Activated T-helper 9 cell treated with anti-CD3 and anti-CD28 coated beads, Interleukin-2, amount 50 U/mL, for 16 hours (primary cell): ENCODE measurements at places on chromosomes 2 and 18.
A peak's percentile ranks its signal among the peaks of the same experiment; 100 is the strongest.

- DNase-seq: peak; percentile 52
Observed at GRCh38 chr2:71071681-71072398, 3.4 kb downstream of the NAGK start.

GRCh38 chr2:27875089-27875881 lies 14.9 kb downstream of the RBKS start:
- DNase-seq: no peak

DNA sequence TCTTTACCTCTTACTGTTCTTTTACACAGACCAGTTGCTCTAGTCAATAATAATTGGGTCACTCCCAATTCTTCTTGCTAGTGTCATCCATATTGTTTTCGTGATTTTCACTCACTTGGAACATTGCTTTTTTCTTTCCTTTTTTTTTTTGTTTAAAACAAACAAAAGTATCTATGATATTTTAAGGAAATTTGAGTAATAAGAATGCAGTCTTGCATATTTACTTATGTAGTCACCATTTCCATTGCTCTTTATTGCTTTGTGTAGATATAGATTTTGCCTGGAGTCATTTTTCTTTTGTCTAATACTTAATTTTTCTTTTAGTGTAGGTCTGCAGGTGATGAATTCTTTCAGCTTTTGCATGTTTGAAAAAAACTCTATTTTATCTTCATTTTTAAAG lies 71.9 kb downstream of the WDR7 start:
- DNase-seq: no peak

- DNase-seq: no peak
Observed at GRCh38 chr18:44518091-44518615, 162.5 kb upstream of the SETBP1 start.

GRCh38 chr2:238652771-238653157 lies 195.1 kb upstream of the TWIST2 start:
- no peak for DNase-seq

DNA sequence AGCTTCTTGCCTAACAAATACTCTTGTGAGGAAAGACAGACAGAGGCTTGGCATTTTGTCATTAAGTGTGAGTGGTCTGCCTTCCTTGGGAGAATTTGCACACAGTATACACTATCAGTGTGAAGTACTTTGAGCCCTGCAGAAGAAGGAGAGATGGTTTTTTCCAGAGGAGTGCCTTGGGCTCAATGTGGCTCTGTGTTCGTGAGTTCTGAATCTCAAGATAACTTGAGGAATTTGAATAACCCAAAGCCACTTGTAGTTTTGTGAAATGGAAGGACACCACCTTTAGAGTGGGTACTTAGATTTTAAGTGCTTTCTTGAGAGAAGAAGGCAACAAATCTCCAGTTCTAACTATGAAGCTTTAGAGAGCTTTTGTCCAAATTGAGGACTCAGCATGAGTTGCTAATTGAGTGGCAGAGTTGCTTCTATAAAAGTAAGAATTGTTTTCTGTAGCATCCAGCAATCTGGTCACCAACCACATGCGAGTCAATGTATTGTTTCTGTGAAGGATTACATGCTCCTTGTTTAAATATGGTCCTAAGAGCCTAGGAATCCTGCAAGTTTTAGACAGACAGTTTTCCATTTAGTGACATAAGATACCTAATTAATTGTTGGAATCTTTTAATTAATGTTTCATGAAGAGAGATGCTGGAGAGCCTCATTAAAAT lies 68.3 kb downstream of the BABAM2 start:
- no peak for DNase-seq

- no peak for DNase-seq
Observed at GRCh38 chr18:51125976-51126375, 71.5 kb downstream of the MEX3C start.

- DNase-seq: no peak
Observed at GRCh38 chr2:21301871-21302455, 178.2 kb downstream of the TDRD15 start.

DNA sequence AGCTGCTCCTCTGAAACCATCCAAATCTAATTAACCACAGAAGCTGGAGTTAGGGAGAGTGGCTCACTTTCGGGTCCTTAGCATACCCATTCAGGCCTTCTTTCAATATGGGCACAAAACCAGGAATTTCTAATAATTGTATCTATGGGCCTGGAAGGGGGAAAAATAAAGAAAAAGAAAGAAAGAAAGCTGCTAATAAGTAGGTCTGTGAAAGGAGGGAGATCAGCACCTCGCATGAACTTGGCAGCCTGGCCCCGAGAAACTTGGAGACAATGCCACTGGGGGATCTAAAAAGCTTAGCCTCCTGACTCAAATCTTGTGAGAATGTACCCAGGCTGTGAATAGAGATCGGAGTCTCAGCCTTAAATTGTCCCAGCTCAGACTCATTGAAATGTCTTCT lies 252.1 kb upstream of the SLC14A2 start:
- DNase-seq: no peak

DNA sequence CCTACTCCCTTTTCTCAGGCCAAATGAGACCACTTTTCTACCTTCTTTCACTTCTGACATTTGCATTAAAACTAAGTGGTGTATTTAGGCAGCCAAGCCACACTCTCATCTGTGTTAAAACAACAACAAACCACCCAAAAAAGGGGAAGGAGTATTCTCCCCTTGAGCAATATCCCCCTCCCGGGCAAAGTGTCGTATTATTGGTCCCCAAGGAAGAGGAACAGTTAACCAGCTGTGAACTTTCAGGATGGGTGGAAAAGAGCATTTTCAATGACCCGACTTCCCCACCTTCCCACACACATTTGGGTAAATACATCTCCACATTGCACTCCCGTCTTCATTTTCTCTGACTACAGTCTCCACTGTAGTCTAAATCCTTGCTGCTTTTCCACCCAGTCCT lies 44.3 kb downstream of the FEZ2 start:
- DNase-seq: no peak

DNA sequence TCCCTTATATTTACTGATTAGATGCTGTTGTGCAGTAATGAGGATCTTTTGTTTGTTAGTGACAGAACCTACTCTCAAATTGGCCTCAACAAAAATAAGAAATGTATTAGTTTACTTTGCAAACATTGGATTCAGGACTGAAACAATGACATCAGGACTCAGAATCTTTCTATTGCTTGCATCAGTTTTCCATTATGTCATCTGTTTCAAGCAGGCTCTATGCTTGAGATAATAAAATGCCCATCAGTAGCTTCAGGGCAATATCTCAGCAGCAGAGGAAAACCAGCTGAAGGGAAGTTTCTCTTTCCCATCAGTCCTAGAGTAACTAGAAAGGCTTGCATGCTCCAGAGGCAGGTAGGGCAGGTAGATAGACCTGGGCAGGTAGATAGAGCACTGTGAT lies 375.5 kb upstream of the SLC8A1 start:
- DNase-seq: no peak

DNA sequence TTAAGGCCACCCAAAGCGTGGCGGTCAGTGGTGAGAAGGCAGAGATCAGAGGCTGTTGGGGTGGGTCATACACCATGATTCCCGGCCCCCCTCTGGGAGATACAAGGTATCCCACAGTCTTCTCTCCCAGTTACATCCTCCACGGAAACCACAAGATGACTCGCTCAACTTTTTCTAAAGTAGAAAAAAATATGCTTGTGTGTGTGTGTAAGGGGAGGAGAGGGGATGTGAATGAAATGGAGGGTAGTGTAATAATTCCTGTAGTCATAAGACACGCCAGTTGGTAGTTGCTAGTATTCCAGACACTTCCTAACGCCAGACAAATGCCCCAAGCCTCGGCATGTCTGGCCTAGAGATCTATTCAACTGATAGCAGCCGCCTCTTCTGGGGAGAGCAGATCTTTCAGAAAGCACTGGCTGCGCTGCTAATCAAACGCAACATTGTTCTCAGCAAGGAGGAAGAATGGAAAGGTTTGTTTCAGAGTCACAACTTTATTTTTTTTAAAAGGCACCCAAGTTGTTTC lies 143.5 kb downstream of the TGIF1 start:
- no peak for DNase-seq

DNA sequence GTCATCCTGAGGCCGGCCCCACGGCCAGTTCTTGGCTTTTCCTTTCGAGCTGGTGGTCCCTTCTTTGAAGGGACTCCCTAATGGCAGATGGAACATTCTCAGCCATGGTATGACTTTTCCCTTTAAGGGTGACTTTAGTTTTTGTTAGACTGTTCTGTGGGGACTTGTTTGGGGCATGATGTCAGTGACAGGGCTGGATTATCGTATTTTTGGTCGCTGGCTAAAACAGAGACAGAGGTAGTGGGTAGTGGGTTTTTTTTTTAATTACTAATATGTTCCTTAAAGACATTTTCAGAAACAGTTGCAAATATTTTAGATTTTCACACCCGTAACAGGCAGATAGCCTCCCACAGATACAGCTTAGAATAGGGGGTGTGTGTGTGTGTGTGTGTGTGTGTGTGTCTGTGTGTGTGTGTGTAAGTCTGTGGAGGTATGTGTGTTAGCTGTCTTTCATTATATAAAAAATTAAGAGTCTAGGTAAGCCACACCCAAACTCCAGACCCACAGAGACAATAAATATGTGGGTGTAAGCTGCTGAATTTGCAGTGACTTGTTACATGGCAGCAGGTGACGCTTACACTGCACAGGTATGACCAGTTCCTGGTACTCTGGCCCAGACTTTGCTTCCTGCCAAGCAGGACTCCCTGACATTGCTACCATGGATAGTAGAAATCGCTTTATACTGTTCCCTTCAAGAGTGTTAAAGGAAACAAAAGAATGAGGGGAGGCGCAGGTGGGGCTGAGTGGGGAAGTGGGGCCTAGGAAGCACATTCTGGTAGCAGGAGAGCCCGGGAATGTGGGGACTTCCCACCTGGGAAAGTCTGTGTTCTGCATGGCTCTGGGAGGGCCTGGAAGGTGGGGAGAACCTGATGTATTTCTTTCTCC lies 20.9 kb downstream of the NCK2 start:
- no peak for DNase-seq

DNA sequence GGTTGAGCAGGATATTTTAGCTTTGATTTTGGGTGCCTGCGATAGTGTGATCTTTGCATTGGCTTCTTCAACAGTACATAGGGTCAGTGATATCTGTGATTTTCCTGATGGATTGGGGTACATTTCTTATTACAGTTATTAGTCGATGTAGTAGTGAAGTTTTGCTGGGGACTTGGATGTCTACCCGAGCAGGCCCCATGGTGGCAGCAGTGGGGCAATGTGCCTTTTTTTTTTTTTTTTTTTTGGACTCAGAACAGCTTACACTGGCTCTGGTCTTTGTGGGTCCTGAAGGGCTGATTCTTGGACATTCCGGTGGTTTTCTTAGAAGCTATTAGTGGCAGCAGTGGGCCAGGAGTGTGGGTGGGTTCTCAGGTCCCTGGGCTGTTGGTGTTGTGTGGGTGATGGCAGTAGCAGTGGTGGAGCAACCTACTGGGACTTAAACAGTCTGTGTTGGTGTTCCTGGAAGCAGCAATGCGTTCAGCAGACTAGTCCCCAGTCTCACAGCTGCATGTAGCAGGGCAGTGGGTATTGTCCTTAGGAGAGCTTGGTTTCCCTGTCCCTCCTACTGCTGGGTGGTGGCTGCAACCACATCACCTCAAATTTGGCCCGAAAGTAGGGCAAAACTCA lies 53.7 kb upstream of the SLC4A10 start:
- DNase-seq: no peak

DNA sequence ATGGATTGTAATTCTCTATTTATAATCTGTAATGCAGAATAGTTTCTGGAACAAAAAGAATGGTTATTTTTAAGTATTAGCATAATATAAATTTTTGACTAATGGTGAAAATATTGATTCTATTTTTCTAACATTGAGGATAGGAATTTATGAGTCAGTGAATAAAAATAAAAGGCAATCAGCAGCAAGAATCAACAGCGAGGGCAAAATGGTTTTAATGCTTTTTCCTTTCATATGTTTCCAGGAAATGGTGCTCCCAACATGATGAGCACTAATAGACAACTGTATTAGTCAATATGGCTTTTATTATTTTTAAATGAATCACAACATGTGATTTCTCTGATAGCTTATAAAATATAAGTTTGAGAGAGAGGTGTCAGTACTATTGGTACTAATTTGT lies 90.7 kb upstream of the TFPI start:
- DNase-seq: no peak

DNA sequence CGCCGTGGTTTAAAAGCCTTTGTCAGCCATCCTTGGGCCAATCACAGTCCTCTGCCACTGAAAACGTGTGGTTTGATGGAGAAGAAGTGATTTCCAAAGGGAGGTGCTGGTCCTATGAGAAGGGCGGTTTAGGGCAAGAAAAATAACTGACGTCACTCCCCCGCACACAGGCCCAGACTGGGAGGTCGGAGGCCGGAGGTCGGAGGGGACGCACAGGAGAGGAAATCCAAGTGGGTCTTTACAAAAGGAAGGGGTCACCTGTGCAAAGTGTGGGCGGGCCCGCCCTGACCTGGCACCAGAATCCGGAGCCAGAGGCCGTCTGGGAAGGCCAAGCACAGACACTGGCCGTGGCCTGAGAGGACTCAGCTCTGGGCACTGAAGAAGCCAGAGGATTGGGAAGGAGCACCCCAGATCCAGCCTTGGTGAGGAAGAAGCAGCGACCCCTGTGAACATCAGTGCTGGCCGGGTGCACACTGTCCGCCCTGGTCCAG lies 18.0 kb upstream of the KCNG2 start:
- DNase-seq: no peak

GRCh38 chr2:67243919-67244318 lies 153.2 kb upstream of the ETAA1 start:
- DNase-seq: no peak

- DNase-seq: peak; percentile 63
Observed at GRCh38 chr2:196239622-196240587, 68.5 kb upstream of the STK17B start.

GRCh38 chr18:78408623-78409022 lies 571.0 kb upstream of the SALL3 start:
- no peak for DNase-seq

DNA sequence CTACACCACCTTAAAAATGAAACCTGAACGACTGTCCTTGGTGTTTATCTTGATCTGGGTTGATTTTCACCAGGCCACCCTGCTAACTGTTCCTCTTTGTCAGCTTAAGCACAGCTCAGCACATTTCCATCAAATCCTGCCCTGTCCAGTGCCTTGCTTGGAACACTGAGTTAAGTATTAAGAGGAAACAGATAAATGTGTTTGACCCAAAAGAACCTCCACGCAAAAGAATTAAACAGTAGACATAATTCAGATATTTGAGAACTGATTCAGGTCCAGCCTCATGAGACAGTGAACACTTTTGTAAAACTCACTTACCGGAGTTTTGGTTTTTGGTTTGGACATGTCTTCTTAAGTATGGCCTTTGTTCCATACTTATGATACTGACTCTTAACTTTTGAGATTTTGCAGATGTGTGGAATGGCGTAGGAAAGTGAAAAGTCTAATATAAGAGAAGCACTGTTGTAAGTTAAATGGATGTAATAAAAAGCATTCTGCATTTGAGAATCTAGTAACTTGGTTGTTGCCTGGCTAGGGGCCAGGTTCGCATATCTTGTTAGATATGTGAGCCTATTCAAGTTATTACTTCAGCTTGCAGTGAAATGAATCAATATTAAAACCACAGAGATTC lies 88.9 kb upstream of the SERPINE2 start:
- no peak for DNase-seq

- DNase-seq: no peak
Observed at GRCh38 chr2:20509770-20510490, 63.1 kb downstream of the RHOB start.

GRCh38 chr2:8514796-8515758 lies 166.8 kb upstream of the ID2 start:
- DNase-seq: peak; percentile 37
